Smooth muscle cell of the coronary artery (primary cell): ENCODE measurements at places on chromosomes 2 and 18. TPM values are rescaled to one million over a fixed set of nuclear protein-coding genes. Genes with fewer than 3 reads are reported as not detected.

RIT2 gene
- total RNA-seq: not detected in 2 replicates

SLC9A4 gene
- not detected in 2 replicates for total RNA-seq

MYO5B gene
- 0.53 TPM in 1 of 2 replicates, not detected in the other for total RNA-seq

MSTN gene
- not detected in 2 replicates for total RNA-seq

SKOR2 gene
- not detected in 2 replicates for total RNA-seq

CTDSP1 gene
- total RNA-seq: 36.2 TPM in 2 replicates

ACMSD gene
- not detected in 2 replicates for total RNA-seq

LYPD1 gene
- 0.59 and 256 TPM in 2 replicates for total RNA-seq

DARS1 gene
- total RNA-seq: 59.8 and 260 TPM in 2 replicates

CAPN14 gene
- total RNA-seq: 0.08 and 0.12 TPM in 2 replicates

M1AP gene
- 0.08 TPM in 1 of 2 replicates, not detected in the other for total RNA-seq

CBLN2 gene
- 1.1 TPM in 1 of 2 replicates, not detected in the other for total RNA-seq

RNU2-63P gene
- total RNA-seq: 121 TPM in 1 of 2 replicates, not detected in the other

ACADL gene
- 0.12 and 0.83 TPM in 2 replicates for total RNA-seq

TOGARAM2 gene
- total RNA-seq: 0.23 TPM in 1 of 2 replicates, not detected in the other

CACNB4 gene
- 0.15 and 10.5 TPM in 2 replicates for total RNA-seq

CELF4 gene
- total RNA-seq: not detected in 2 replicates

GMCL1 gene
- 5.9 and 7.9 TPM in 2 replicates for total RNA-seq

FARP2 gene
- total RNA-seq: 34.5 and 53.9 TPM in 2 replicates

SULT1C4 gene
- not detected in 2 replicates for total RNA-seq

DHRS9 gene
- not detected in 2 replicates for total RNA-seq

PPP1R1C gene
- 0.38 TPM in 1 of 2 replicates, not detected in the other for total RNA-seq

CHRND gene
- not detected in 2 replicates for total RNA-seq

CFAP221 gene
- 0.08 TPM in 1 of 2 replicates, not detected in the other for total RNA-seq

PSMA8 gene
- total RNA-seq: not detected in 2 replicates

RNF181 gene
- 322 and 332 TPM in 2 replicates for total RNA-seq

C2orf78 gene
- not detected in 2 replicates for total RNA-seq

RTN4 gene
- total RNA-seq: 113 and 127 TPM in 2 replicates

STK39 gene
- 6.0 and 9.3 TPM in 2 replicates for total RNA-seq

ATP6V1C2 gene
- total RNA-seq: not detected in 2 replicates

EMILIN1 gene
- total RNA-seq: 213 and 319 TPM in 2 replicates

DTNA gene
- total RNA-seq: 4.7 and 39.8 TPM in 2 replicates

KLHL29 gene
- 1.7 and 2.5 TPM in 2 replicates for total RNA-seq

DSG2 gene
- under 0.01 and 8.9 TPM in 2 replicates for total RNA-seq

SPHKAP gene
- total RNA-seq: not detected in 2 replicates

WDFY1 gene
- 111 and 292 TPM in 2 replicates for total RNA-seq

FBXO41 gene
- total RNA-seq: 0.23 and 0.70 TPM in 2 replicates

TXNDC2 gene
- not detected in 2 replicates for total RNA-seq

DNAH6 gene
- total RNA-seq: under 0.01 TPM in 1 of 2 replicates, not detected in the other

CEP68 gene
- 4.5 and 8.3 TPM in 2 replicates for total RNA-seq

RTP5 gene
- total RNA-seq: not detected in 2 replicates

FER1L5 gene
- total RNA-seq: 0.30 and 0.70 TPM in 2 replicates

LYPD6B gene
- not detected in 2 replicates for total RNA-seq
